ENCODE measurements at places on chromosomes 5 and 9.

DNA sequence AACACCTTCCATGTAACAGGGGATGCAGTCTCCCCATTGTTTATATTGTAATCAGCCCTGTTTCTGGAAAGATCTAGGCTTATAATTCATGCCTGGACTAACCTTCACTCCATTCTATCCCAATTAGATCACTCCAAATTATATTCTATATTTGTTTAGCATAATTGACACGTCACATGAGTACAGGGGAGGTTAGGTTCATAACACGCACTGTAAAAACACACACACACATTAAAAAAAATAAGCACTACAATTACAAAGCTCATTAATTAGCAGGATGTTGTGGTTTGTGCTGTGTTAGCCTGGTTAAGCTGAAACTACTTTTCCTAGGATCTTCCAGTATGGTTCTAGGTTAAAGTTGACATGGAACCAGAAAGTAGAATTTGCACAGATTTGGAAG, 126.0 kb downstream of the MLLT3 start:
- DNase-seq, result no peak

GRCh38 chr9:9753266-9753665, 859.5 kb downstream of the PTPRD start:
- DNase-seq, result no peak

- DNase-seq, result no peak
Measured at GRCh38 chr5:27722337-27722736, 684.0 kb upstream of the CDH9 start.

DNA sequence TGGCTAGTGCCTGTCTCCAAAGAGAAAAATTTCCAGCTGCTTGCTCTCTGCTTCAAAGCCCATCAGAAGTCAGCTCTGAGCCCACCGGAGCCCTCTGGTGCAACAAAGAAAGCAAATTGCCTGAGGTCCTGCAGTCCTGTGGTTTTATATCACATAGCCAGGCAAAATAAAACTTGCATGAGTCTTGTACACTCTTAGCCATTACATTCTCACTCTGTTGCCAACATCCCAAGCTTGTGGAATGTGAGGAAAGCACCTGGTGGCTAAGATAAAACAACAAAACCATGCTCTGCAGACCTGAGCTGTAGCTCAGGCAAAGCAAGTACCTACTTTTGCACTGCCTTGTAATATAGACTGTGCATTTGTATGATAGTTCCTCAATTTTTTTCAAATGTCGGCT, 133.7 kb downstream of the GPBP1 start:
- no peak for DNase-seq

DNA sequence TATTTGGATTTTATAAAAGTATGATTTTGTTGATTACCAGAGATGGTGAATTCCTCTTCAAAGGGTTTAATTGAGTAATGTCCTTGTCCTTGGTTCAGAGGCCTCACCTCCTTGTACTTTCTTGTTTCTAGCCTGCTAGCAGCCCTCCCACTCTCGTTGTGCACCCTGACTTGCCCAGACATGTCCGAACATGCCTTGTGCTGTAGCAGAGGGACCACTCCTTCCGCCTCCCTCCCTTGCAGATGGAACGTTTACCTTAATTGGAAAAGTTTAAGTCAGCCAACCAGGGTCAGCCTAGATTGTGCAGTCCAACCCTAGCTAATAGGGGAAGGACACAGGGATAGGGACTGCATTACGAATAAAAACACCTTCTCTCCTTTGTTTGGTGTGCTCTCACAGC, 406.9 kb upstream of the NMUR2 start:
- DNase-seq, result no peak

GRCh38 chr5:83509540-83509939, 38.0 kb downstream of the VCAN start:
- no peak for DNase-seq

- no peak for DNase-seq
Measured at GRCh38 chr9:81224166-81225081, 464.9 kb downstream of the TLE1 start.

DNA sequence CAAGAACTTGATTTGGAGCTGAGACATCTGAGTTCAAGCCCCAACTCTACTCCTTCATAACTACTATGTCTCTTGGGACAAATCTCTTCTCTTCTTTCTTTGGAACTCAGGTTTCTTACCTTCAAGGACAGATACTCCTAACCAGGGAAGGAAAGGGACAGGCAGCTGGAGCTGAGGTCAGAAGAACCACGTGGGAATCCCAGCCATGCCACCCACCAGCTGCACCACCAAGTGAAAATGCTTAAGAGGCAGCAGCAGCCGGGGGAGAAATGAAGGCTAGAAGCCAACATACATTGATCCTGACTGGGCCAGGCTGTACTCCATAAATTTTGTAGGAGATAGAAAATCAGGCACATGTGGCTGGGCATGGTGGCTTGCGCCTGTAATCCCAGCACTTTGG, 9.6 kb upstream of the OR5C1 start:
- no peak for DNase-seq

DNA sequence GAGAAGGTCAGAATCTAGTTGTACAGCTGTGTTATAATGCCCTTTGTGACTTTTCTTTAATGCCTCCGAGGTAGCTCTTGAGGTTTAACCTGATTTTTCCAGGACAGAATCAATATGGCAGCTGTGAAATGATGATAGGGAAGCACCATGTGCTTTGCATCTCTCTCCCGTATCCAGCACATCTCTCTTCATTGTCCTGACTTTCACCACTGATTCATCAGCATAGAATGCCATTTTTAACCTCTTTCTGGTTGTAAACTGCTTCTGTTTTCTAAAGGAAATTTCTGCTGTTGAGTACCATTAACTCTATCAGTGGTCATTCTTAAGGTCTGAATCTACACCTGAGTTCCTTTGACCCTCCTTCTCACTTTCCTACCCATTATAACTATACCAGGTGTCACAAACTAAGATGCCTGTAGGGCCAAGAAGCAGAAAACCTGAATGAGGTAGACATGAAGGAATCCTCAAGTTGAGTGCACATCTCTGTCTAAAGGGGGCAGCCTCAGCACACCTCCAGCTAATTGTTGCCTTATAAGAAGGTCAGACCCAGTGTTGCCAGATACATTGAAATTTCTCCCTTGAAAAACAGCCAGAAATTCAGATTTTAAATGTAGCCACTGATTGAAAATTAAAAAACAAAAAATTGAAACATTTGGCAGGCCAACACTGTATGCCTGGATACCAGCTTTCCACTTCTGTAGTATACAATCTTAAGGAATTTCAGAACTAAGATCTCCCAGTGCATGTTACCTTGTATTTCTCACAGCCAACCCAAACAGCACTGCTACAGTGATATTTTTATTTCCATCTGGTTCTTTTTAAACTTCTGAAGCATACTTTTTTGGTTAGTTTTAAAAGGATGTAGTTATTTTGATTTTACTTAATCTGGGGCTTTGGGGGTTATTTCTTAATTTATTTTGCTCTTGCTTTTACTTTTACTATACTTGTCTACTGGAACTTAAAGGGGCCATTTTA, 35.8 kb upstream of the TLX3 start:
- DNase-seq, result no peak

DNA sequence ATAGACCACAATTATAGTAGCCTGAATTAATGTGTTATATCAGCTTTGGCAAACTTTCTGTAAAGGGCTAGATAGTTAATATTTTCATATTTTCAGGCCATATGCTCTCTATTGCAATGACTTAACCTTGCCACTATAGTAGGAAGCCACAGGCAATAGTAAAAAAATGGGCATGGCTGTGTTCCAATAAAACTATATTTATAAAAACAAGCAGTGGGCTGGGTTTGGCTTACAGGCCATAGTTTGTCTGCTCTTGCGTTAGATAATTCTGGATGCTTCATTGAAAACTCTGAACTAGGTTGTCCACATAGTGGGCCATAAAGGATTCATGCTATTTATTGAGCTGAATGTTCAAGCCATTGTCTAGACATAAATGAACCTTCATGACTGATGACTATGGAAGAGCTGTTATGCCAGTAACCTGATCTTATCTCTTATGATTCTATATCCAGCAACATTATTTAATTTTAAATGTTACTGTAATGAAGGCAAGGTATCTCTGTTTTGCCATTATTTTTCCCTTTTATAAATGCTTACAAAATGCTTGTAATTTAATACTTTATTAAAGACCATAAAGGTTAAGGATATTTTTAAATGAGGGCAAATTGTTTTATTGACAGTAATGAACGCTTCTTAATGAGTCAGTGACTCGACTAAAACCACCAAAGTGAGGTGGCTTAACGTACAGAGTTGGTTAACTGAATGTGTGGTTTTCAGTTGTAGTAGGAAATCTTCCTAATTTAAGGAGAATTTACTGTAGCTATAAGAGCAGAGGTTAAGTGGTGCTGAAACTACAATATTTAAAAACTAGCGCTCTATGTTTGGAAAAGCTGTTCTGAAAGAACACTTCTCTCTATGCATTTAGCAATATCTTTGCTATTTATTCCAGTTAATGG, 560.6 kb downstream of the PRR16 start:
- no peak for DNase-seq

Measured in putamen (tissue), 1 donor.